ENCODE measurements at places on chromosomes 11 and 22.
A peak's percentile ranks its signal among the peaks of the same experiment; 100 is the strongest.

DNA sequence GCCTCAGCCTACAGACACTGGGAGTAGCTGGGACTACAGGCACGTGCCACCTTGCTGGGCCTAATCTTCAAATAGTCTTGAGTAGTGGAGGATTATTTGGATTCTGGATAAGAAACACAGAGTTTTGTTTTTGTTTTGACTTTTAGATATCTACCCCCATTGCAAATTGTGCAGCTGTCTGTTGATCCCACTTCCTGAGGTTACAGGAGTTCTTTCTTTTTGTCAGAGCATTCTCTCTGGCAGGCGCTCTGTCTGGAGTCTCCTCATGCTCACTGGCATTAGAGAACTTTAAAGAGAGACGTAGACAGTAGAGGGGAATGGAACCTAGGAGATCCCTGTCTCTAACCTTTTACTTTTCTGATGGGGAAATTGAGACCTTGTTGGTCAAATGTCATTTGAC is 7.8 kb upstream of the ADAMTS8 start:
- DNase-seq: no peak

DNA sequence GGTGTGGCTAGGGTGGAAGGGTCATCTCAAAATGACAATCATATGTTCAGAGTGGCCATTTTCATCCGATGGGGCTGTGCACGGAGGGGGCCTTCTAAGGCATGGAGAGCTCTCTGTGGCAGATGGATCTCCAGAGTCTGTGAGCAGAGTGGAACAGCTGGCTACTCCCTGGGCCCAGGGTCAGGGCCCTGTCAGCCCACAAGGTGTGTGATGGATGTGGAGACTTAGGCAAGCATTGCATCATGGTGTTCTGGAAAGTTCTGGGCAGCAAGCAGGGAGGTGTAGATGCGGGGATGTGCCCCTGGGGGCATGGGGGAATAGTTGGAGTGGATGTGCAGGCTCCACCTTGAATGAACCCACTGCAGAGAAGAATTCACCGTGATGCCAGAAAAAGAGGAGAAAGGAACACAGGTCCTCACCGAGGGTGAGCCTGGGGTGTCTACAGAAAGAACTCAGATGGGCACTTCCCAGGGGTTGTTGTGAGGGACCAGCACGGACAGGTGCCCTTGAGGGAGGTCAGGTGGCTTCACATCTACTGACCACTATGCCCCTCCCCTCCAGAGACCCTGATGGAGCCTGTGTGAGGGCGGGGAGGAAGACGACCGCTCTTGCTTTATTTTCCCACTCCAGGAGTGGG is 51.1 kb downstream of the CHRDL2 start:
- DNase-seq: no peak

DNA sequence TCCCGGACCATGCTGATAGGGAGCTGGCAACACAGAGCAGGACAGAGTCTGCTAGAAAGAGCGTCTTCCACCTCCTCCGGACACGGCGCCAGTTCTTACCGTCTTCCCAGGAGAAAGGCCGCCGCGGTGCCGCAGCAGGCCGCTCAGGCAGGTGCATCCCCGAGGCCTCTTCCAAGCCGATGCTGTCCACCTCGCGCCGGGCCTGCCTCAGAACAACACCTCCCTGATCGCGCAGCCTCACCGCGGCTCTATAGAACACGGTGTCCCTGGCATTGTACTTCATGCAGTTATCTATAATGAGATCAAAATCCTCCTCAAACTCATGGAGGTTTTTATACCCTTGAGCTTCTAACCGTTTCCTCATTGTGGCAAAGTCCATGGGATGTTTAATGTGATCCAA is 30.0 kb downstream of the BRD1 start:
- no peak for DNase-seq

GRCh38 chr11:93663021-93663420 is 1.5 kb downstream of the CEP295 start:
- DNase-seq: no peak

- DNase-seq: no peak
Observed at GRCh38 chr22:47299863-47300697, 537.6 kb downstream of the TBC1D22A start.

- DNase-seq: no peak
Observed at GRCh38 chr11:44748606-44749005, 21.8 kb downstream of the TSPAN18 start.

- peak; percentile 55 for DNase-seq
Observed at GRCh38 chr22:36873614-36874308, 13.0 kb downstream of the NCF4 start.

DNA sequence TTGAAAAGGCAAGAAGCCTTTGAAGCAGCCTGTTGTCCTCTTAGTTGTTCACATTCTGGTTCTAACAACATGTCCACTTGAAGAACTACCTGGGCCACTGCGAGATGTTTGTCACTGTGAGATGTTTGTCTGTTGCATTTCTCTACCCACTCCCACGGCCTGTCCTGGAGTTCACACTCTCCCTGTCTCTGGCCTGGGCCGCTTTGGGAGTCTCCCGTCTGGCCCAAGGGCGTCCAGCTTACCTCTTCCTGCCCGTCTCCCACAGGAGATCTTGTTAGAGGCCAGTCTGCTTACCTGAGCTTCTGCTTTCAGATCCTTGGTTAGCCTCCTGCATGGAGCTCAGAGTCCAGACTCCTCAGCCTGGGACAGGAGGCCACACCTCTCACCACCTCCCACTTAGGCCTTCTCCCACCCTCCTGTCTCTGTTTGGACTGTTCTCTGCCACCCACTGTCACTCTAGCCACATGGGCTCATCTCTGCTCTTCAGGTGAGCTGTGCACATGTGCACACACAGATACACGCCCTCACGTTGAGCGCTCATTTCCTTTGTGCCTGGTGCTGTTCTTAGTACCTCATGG is 66.0 kb downstream of the TBC1D22A start:
- peak; percentile 30 for DNase-seq

DNA sequence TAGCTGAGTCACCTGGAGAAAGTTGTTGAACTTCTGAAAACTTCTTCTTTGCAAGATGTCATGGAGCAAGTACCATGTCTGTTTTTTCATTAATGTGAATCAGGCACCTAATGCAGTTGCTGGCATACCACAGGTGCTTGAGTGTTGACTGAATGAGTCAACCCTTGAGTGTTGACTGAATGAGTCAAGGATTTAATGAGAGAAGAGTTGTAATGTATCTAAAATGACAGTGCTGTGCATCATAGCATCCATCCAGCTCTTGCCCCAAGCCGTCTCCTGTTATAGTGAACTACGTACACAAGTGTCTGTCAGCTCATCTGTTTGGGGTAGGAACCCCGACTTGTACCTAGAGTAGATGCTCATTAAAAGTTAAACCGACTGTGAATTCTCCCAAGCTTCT is 93.1 kb downstream of the CWC15 start:
- peak; percentile 99 for DNase-seq

GRCh38 chr11:32148895-32149294 is 58.0 kb downstream of the RCN1 start:
- DNase-seq: no peak

- no peak for DNase-seq
Observed at GRCh38 chr11:130776061-130776419, 140.2 kb downstream of the SNX19 start.

DNA sequence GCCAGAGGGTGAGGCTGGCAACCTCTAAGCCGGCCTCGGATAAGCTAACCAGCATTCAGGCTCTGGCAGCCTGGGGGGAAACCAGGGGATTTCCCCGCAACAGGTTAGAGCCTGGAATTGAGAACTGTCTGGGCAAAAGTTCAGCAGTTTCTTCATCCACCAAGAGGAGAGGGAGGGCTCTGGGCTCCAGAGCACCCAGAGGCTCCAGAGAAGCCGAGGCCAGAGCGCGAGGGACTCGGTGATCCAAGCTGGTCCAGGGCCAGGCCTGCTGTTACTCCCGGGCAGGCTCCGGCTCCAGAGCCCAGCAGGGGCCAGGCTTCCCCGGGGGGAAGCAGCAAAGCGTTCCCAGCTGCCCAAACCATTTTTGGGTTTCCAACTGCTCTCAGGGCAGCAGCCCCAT is 13.3 kb upstream of the SH3BP1 start:
- no peak for DNase-seq

GRCh38 chr11:75706260-75706729 is 11.3 kb upstream of the MOGAT2 start:
- DNase-seq: peak; percentile 81

GRCh38 chr11:55106391-55106790 is 155.6 kb upstream of the TRIM48 start:
- no peak for DNase-seq

DNA sequence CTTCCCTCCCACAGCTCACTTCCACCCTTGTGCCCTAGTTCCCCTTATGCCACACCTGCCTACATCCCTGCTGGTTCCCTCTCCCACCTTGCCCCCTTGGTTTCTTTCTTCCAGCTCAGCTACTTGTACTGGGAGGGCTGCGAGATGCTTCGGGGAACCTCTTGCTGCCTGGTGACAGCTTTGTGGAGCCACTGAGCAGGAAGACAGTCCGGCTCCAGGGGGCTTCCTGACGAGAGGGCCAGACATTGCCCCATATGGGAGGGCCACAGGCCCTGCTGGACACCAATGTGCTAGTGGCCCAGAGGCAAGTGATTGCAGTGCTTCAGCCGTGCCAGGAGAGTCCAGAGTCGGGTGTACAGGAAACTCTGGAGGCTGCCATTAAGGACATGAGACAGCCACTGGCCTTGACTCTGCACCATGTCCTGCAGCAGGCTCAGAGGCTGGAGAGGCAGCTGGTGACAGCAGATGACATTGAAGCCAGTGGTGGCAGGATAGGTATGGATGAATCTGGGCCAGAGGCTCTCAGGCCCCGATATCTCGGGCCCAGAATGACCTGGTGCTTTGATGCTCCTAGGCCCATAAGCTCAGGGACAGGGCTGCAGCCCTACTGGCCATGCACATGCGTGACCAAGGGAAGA is 54.3 kb downstream of the BTG4 start:
- DNase-seq: no peak

DNA sequence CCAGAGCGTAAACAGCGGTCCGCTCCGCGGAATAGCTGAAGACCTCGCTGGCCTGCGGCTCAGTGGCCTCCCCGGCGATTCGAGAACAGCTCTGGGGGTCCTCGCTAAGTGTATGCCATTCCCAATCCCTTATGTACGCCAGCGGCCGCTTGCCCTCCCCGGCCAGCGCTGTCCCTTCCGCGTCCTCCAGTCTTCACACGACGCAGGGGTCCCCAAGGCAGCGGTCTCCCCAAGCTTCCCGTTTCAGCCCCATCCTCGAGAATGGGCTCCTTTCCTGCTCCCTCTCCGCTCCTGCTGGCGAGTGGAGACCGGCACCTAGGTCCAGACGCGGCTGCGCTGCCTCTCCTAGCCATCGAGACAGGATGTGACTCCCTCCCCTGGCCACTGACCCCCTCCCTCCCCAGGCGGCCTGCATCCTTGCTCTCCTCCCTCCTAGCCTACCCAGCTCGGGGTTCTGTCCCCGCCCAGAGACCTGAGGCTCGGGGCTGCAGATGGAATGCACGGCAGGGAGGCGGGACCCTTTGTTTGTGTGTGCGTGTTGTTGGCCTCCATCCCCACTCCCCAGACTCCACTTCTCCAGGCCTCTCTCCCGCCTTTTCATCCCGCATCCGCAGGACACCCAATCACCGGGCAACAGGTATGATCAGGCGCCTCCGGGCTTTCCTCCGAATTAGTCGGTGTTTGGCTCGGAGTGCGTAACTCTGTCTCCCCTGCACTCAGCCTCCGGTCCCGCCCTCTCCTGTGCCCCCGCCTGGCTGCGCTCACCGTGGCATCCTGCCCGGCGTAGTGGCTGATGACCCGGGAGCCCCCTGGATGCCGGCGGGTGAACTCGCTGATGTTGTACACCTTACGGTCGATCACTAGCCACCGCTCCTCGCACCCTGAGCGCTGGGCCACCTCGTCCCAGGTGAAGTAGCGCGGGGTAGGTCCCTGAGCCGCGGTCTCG is 740 bp downstream of the FADS1 start:
- DNase-seq: peak; percentile 92

GRCh38 chr11:78823588-78823987 is 248.9 kb upstream of the NARS2 start:
- DNase-seq: no peak

GRCh38 chr11:64415996-64416728 is 57.2 kb downstream of the RPS6KA4 start:
- no peak for DNase-seq

DNA sequence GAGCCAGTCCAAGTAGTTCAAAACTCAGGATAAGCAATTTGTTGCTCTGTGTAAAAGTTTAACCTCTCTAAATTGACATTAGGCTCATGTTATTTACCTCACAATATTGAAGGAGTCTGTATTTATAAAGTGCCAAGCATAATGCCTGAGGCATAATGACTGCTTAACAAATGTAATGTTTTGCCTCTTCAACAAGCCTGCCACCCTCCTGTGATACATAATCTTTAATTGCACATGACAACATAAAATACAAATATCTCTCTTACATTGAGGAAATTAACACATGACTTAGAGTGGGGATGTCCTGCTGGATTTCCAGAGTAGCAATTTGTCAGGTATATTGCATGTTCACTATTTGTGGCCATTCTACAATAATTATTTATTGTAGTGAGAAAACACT is 469.2 kb upstream of the ANO5 start:
- no peak for DNase-seq

DNA sequence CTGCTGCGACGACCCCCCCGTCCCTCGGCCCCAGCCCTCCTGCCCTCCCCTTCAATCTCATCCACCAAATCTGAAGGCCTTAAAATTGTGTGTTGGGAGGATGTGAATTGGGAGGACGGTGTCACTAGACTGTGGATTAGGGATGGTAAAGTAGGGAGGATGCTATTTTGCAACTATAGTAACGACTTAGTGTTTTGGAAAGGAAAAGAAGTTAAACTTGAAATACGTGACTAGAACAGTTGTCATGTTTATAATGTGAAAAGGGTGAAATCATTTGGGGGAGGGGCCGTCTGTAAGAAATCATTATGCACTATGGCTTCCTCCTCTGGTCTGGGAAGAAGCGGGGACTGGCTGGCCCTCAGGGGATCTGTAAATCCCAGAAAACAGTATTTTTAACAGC is 43.4 kb upstream of the NNMT start:
- no peak for DNase-seq

GRCh38 chr11:104098555-104098954 is 62.1 kb downstream of the DDI1 start:
- DNase-seq: no peak

GRCh38 chr22:29009148-29009547 is 52.5 kb downstream of the C22orf31 start:
- no peak for DNase-seq

GRCh38 chr22:17957204-17957603 is 67.2 kb downstream of the MICAL3 start:
- no peak for DNase-seq

- DNase-seq: no peak
Observed at GRCh38 chr11:45947885-45948284, 25.4 kb downstream of the LARGE2 start.

GRCh38 chr11:45765836-45766235 is 39.1 kb upstream of the SLC35C1 start:
- no peak for DNase-seq

GRCh38 chr11:62959422-62959980 is 25.3 kb downstream of the SLC22A6 start:
- no peak for DNase-seq

- DNase-seq: no peak
Observed at GRCh38 chr22:49291781-49292180, 535.9 kb downstream of the BRD1 start.

DNA sequence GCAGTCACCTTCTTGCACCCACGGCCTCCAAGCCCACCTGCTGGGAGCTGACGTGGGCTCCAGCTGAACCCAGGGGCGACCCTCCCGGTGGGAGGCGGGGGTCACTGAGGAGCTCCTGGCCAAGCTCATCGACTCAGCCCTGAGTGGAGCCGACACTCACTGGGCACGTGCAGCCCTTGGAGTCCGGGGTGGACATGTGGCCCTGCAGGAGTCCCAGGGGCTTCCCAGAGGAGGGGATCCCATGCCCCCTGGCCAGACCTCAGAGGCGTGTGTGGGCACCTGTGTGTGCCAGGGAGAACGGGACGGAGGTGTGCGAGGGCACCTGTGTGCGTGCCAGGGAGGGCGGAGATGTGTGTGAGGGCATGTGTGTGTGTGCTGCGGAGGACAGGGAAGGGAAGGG is 20.8 kb upstream of the BRSK2 start:
- DNase-seq: no peak
